Placental epithelial cell (primary cell): ENCODE measurements at places on chromosomes 4 and X. TPM values are rescaled to one million over a fixed set of nuclear protein-coding genes. Genes with fewer than 3 reads are reported as not detected.

F8A3 gene
- total RNA-seq = 0.79 and 3.9 TPM in 2 replicates

CENPU gene
- 9.1 and 11.4 TPM in 2 replicates for total RNA-seq

CHIC2 gene
- total RNA-seq = 87.6 and 168 TPM in 2 replicates

GIMD1 gene
- not detected in 2 replicates for total RNA-seq

NKX3-2 gene
- 0.39 and 0.43 TPM in 2 replicates for total RNA-seq

TRIM60 gene
- total RNA-seq = not detected in 2 replicates

TGIF2LX gene
- total RNA-seq = not detected in 2 replicates

PLAC8 gene
- total RNA-seq = 80.9 and 258 TPM in 2 replicates

KLHL34 gene
- total RNA-seq = 0.79 and 2.0 TPM in 2 replicates

VCX3A gene
- not detected in 2 replicates for total RNA-seq

APLN gene
- total RNA-seq = 0.11 TPM in 1 of 2 replicates, not detected in the other

ZNF595 gene
- total RNA-seq = 7.4 and 13.3 TPM in 2 replicates

NXF2 gene
- total RNA-seq = not detected in 2 replicates

F9 gene
- not detected in 2 replicates for total RNA-seq

TMEM47 gene
- total RNA-seq = 3.5 and 4.3 TPM in 2 replicates

GATA1 gene
- not detected in 2 replicates for total RNA-seq

AIFM1 gene
- 7.5 and 12.1 TPM in 2 replicates for total RNA-seq

FGG gene
- total RNA-seq = not detected in 2 replicates

SPATA18 gene
- total RNA-seq = 14.9 and 20.1 TPM in 2 replicates

MAGEA4 gene
- total RNA-seq = not detected in 2 replicates

FRMPD3 gene
- total RNA-seq = under 0.01 and 0.33 TPM in 2 replicates

KLKB1 gene
- not detected in 2 replicates for total RNA-seq

TEX13C gene
- total RNA-seq = not detected in 2 replicates

MAGEA8 gene
- not detected in 2 replicates for total RNA-seq

EXOC1L gene
- total RNA-seq = not detected in 2 replicates

SOWAHB gene
- total RNA-seq = 2.4 and 11.4 TPM in 2 replicates

TRAM1L1 gene
- total RNA-seq = 3.1 and 6.3 TPM in 2 replicates

MPP1 gene
- total RNA-seq = 6.7 and 9.2 TPM in 2 replicates

NAP1L3 gene
- 20.8 and 24.3 TPM in 2 replicates for total RNA-seq

FRG2 gene
- total RNA-seq = not detected in 2 replicates

ATOH1 gene
- not detected in 2 replicates for total RNA-seq

SCML2 gene
- 0.79 and 0.98 TPM in 2 replicates for total RNA-seq

CPZ gene
- total RNA-seq = 10.4 and 39.7 TPM in 2 replicates

PRSS12 gene
- total RNA-seq = under 0.01 TPM in 1 of 2 replicates, not detected in the other

CYBB gene
- not detected in 2 replicates for total RNA-seq

BEX1 gene
- not detected in 2 replicates for total RNA-seq

PAGE1 gene
- total RNA-seq = not detected in 2 replicates

ETDA gene
- total RNA-seq = not detected in 2 replicates

MRPL1 gene
- total RNA-seq = 22.2 and 33.4 TPM in 2 replicates

NHS gene
- under 0.01 TPM in 2 replicates for total RNA-seq

TEX13D gene
- total RNA-seq = not detected in 2 replicates

KCND1 gene
- 0.11 and 0.39 TPM in 2 replicates for total RNA-seq
